ENCODE measurements at places on chromosomes 7 and 10.

- no peak for DNase-seq
These were observed 25.2 kb downstream of the GRID1 start for GRCh38 chr10:86341361-86341811.

DNA sequence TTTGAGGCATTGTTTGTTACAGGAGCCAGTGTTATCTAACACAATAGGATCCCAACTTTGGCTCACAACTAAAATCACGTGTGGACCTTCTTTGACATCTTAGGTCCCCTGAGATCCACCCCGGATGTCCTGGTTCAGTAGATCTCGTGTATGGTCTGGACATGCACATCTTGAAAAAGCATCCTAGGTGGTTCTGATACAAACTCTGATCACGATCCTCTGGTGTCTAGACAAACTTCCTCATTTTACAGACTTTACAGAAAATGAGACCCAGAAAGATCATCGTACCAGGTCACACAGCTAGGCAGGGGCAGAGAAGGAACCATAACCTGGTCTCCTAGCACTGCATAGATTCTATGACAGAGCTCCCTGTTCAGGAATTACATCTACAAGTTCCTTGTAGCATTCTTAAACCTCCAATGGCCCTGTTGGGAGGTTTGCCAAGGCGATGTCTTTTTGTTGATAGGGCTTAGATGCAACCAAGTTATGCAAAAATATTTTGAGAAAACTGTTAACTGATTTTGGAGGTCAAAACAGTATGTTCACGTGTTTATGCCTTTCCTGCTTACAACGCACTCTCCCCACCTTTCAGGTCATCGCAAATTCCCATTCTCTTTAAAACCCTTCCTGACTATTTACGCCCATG, 30.8 kb upstream of the CHST15 start:
- DNase-seq, result no peak

DNA sequence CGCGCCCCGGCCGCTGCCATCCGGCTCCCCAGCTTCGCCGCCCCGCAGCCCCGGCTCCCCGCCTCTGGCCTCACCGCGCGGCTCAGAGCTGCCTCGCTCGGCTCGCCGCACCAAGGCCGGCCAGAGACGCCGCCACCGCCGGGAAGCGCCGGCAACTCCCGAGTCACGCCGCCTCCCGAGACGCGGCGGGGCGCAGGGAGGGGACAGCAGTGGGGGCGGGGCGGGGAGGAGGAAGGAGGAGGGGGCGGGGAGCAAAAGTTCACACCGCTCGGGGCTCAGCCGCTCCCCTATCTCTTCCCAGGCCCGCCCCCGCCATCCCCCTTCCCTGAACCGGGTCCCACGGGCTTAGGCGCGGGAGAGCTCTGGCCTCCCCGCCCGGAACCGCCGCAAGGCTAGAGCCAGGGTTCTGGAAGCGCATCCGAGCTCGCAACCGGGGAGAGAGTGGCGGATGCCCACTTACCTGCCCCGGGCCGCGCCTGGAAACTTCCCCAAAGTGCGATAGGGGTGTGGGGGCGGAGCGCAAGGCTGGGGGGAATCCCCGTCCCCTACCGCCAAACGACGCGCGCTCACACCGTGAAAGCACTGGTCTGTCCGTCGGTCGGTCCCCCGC, 1.0 kb downstream of the CHST15 start:
- peak; percentile 27 for DNase-seq

DNA sequence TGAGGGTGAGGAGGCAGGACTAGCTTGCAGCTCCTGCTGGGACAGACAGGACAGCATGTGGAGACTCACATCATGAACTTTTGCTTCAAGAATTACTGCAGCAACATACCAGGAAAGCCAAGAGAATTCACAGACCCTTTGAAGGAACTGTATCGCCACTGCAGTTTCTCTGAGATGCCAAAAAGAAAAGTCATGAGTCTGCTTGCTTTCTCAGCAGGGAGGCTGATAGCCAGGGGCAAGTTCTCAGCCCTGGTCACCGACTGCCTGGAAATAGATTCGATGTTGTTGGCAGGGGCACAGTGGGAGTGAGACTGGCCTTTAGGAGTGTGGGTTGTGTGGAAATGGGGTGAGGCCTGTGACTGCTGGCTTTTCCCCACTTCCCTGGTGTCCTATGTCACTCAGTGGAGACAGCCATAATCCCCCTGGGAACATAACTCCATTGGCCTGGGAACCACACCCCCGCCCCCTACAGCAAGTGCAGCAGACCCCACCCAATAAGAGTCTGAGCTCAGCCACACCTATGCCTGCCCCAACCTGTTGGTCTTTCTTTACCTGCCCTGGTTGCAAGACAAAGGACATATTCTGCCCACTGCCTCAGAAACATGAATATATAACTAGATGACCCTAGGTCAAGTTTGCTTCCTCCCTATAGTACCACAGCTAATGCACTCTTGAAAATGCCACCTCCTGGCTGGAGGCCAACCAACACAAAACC, 1.6 kb upstream of the SAMD9 start:
- DNase-seq, result no peak

DNA sequence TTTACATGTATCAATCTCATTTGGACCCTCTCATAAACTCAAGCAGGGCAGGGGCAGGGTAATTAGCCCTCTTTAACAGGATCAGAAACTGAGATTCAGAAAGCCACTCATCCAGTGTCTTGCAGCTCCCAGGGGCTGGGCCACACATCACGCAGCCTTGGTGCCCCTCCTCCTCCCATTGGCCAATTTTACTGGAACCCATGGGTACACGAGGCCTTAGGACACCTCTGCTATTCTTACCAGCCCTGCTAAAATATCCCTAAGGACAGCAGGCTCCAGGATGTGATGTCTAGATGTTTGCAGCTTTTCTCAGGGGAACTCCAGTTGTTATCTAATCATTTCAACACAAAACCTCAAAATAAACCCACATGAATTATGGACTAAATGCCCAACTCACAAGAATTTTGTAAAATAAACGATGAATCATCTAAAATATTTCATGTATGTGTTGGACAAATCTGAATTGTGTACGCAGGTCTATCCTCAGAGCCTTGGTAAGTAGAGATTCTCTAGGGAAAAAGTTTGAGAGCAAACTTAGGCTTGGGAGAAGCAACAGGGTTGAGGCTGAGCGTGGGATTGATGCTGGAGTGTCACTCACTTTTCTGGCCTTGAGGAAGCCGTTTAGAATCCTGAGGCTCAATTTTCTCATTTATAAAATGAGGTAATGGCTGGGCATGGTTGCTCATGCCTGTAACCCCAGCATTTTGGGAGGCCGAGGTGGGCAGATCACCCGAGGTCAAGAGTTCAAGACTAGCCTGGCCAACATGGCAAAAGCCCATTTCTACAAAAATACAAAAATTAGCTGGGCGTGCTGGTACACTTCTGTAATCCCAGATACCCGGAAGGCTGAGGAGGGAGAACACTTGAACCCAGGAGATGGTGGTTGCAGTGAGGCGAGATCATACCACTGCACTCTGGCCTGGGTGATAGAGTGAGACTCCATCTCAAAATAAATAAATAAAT, 69.7 kb upstream of the TNS3 start:
- no peak for DNase-seq

DNA sequence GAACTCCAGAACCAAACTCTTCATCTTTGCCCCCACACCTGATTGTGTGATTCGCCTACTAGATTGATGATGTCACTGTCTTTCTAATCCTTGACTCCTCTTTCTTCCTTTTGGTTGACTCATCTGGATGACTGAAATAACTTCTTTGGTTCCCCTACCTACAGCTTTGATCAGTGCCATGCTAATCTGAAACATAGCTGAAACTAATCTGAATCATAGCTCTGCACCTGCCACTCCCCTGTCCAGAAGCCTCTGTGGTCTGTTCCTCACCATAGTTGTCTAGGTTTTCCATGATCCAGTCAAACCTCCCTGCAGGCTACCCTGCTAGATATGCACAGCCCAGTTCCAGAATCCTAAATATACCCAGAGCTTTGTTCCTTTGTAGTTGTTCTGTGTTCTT, 51.9 kb downstream of the ZNF365 start:
- DNase-seq, result no peak

- DNase-seq, result no peak
These were observed 76.9 kb upstream of the CAV2 start for GRCh38 chr7:116422683-116423082.

GRCh38 chr10:17122052-17122451, 7.6 kb downstream of the CUBN start:
- no peak for DNase-seq

- no peak for DNase-seq
These were observed 6.5 kb upstream of the TSPAN13 start for GRCh38 chr7:16747102-16747501.

DNA sequence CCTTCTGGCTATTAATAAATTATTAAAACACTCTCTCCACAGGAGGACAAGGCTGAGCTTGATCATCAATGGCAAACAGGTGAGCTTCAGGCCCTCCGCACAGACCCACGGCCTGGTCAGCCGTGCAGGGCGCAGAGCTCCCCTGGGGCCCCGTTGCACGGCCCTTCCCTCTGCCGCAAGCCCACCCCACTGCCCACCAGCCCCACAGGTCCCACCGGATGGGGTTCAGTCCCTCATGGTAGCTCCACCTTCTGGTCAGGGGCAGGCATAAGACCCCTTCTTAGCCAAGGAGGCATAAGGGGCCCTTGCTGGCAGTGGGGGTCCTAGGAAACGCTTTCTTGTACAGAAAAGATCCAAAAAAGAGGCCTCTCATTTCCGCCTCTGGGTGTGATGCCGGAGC, 84.6 kb downstream of the MAD1L1 start:
- no peak for DNase-seq

- no peak for DNase-seq
These were observed 47.4 kb upstream of the NAMPT start for GRCh38 chr7:106332201-106332600.

DNA sequence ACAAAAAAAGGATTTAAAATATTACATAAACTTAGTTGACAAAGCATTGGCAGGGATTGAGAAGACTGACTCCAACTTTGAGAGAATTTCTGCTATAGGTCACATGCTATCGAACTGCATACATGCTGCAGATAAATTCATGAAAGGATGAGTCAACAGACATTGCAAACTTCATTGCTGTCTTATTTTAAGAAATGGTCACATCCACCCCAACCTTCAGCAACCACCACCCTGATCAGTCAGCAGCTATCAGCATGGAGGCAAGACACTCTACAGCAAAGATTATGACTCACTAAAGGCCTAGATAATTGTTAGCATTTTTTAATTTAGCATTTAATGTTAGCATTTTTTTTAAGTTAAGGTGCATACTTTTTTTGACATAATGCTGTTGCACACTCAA, 73.6 kb downstream of the AGK start:
- DNase-seq, result no peak

DNA sequence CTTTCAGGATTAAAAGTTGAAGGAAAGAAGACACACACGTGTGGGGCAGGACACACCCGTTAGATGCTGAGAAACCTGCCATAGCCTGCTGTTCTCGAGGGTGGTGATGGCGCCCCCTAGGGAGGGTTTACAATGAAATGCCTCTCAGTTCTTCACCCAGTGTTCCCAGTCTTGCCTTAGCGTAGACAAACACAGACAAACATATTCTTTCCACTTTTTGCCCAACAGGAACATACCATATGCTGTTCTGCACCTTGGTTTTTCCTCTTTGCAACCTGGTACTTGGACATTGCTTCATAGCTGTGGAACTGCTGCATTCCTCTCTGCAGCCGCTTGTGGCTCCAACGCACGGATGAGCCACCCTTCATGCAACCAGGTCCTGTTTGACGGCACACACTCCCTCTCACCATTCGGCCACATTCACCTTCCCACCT, 23.3 kb upstream of the HSPA12A start:
- DNase-seq, result no peak

DNA sequence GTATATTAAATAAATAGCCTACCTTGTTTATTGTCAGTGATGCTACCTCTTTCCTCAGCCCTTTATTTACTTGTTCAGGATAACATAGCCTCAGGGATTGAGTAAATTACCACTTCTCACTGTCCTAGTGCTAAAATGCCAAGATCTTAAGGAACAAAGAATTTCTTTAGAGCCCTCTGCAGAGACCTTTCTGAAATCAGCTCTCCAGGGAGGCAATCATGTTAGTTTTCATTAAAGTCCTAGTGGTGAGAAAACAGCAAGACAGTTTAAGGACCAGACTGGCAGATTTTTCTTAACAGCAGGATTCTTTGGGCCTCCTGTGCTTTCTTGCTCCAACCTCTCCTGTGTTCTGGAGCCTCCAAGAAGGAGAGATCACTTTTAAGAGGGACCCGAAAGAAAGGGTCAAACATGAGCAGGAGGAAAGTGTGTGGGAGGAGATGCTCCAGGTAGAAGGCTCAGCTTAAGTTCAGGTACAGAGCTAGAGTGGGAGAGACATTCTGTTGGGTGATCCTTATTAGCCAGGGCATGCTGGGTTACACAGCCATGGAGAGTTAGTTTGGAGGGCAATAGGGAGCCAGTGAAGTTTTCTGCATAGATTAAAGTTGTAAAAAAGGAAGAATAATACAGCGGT, 1.2 kb upstream of the PLCE1 start:
- DNase-seq, result no peak

- peak; percentile 28 for DNase-seq
These were observed at the start of gene KMT2C for GRCh38 chr7:152435384-152436110. Gene KMT2C (minus strand): TSS chr7:152436003. CDS start chr7:152435786, 217 bp downstream.

DNA sequence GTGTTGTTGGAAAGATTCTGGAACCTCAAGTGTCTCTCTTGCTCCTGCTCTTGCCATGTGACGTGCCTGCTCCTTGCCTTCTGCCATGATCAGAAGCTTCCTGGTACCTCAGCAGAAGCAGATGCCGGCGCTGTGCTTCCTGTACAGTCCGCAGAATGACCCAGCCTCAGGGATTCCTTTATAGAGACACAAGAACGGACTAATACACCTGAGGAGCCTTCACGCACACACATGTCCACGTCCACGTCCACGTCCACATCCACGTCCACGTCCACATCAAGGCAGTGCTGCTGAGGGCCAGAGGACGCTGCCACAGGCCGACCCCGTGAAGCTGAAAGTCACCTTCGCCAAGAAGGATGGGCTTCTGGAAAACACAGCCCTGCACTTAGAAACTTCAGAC, 190.1 kb downstream of the MAD1L1 start:
- no peak for DNase-seq

DNA sequence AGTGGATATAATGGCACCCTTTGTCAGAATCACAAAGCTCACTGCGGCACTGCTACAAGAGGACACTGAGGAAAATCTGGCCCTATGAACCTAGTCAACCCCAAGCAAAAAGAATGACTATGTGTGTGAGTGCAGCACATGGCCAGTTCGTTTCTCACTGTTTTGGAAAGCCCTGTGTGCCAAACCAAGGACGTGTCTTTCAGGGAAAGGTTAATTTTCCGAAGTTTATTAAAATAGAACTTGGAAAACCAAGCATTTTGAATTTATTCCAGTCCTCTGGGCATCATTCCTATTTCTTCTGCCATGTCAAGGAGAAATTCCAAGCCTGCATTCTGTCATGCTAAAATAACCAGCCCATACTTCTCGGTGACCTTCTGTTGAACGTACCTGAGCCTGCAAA, 471.8 kb downstream of the PLXDC2 start:
- DNase-seq, result peak; percentile 17

GRCh38 chr10:88082806-88083596, 219.6 kb downstream of the PTEN start:
- DNase-seq, result no peak

GRCh38 chr10:100518761-100519241, 860 bp downstream of the SEC31B start:
- DNase-seq, result peak; percentile 53

- no peak for DNase-seq
These were observed 178.1 kb downstream of the PTEN start for GRCh38 chr10:88041243-88042159.
